Dermis microvascular lymphatic vessel endothelial cell (primary cell): ENCODE measurements at places on chromosomes 13 and 19. TPM values are rescaled to one million over a fixed set of nuclear protein-coding genes. Genes with fewer than 3 reads are reported as not detected.

The ELSPBP1 gene
- not detected in 2 replicates for total RNA-seq

The CBY2 gene
- not detected in 2 replicates for total RNA-seq

The AMH gene
- 0.64 and 1.8 TPM in 2 replicates for total RNA-seq

The FCHO1 gene
- 0.63 and 0.90 TPM in 2 replicates for total RNA-seq
